ENCODE measurements at places on chromosomes 1 and 21.

GRCh38 chr1:2639203-2639602 lies 6.4 kb upstream of the MMEL1 start:
- no peak for DNase-seq

DNA sequence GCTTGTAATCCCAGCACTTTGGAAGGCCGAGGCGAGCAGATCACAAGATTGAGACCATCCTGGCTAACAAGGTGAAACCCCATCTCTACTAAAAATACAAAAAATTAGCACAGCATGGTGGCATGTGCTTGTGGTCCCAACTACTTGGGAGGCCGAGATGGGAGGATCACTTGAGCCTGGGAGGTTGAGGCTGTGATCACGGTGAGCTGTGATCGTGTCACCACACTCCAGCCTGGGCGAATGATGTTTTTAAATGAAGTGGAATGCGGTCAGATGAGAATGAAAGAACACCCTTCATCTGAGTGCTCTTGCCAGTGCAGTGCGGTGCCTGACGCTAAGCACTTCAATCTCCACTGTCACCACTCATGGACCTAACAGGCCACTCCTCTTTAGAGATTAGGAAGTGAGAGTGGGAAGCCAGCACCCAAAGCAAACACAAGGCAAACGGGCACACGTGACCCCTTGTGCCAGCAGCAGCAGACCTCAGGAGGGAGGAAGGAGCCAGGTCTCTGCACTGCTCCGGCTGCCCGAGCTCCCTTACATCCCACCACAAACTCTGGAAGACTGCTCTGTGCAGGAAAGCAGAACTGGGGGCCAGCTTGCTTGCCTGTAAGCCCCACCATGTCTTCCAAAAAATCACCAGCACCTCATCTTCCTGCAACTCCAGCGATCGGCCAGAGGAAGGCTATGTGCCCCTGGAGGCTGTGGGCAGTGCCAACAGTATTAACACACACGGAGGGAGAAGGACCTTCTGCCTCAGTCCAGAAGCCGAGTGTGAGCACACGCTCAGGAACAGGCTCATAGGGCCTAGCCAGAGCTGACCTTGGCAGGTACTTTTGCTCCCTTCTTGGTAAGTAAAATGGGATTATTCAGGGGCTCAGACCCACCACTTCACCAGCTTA lies 9.7 kb downstream of the CTNNBIP1 start:
- DNase-seq, result no peak

DNA sequence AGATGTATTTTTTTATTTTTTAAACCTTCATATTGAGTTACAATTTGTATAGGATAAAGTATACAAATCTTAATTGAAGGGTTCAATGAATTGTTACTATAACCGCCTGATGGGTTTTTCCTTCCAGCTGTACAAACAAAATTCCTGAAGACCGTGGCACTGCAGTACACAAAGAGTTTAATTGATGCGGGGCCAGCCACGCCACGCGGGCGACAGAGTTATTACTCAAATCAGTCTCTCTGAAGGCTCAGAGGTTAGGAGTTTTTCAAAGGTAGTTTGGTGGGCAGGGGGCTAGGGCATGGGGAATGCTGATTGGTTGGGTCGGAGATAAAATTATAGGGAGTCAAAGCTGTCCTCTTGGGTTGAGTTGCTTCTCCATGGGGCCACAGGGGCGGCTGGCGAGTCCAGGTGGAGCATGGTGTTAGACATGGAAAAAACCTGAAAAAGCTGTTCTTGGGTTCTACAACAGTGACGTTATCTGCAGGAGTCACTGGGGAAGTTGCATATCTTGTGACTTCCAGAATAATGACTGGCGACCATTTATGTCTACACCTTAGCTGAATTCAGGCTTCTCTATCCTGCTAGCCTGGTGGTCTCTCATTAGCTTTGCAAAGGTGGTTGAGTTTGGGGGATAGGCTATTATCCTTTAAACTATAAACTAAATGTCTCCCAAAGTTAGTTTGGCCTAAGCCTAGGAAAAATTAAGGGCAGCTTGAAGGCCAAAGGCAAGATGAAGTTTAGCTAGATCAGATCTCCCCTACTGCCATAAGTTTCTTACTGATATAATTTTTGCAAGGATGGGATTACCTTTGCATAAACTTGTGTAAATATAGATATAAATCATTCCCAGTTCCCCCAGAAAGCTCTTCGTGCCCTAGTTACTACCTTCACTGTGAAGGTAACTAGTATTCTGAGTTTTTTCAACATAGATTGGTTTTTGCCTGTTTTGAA lies 13.0 kb upstream of the TMEM9 start:
- DNase-seq, result no peak

- DNase-seq, result no peak
Observed at GRCh38 chr21:41613533-41613909, 105.6 kb upstream of the TMPRSS2 start.

DNA sequence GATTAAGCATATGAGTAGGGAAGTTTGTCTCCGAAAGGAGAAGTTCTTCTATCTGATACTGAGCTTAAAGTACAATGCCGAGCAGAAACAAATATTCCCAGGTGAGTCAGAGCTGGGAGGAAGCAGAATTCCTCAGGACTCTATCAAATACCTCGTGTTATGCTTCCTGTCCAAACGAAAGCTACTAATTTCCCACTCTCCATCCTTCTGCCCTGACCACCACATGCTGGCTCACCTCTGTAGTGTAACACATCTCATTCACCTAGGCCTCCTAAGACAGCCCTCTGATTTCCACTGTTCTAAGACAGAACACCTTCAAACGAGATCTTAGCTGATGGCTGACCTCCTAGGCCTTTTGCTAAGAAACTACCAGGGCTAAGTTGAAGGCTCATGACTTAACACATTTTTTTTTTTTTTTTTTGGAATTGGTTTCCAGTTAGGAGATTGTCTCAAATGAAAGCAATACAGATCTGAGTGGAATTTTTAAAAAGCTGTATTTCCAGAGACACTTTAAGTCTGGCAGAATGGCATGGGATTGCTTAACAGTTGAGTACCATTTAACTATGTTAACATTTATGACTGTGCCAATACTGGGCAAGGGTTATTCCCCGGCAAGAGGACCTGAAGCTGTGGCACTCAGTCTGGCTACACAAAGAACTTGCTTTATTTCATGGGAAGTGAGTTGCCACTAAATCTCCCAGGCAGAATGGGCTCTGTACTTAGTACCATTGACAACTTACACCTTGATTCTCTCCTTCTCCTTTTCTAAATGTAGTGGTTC lies 583.4 kb downstream of the DPYD start:
- peak; percentile 34 for DNase-seq

DNA sequence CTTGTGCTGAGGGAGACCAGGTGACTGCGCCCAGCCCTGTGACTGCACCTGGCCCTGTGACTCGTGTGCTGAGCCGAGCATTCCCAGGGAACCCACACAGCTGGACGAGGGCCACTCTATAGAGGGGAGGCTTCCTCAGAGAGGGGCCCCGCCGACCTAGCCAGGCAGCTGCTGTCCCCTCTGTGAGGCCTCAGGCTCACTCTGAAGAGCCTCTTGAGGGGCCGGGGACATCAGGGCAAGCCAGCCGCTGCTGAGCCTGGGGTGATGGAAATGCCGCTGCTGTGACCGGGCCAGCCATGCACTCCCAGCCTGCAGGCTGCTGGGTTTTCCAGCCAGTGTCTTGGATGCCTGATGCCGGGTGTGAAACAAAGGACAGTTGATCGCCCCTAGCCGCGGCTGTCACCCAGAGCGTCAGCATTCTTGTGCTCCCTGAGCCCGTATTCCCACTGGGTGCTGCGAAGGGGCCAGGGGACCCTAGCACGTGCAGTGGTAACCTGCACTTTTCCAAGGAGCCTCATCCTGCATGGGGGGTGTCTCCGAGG lies 17.5 kb downstream of the PFKL start:
- no peak for DNase-seq

Measured in adipocyte (in vitro differentiated cells).